Muscle of leg (tissue), 16 donors: ENCODE measurements at places on chromosomes 1 and 21. TPM values are rescaled to one million over a fixed set of nuclear protein-coding genes. Genes with fewer than 3 reads are reported as not detected.

GRCh38 chr1:29744684-29745490 is 508.6 kb downstream of the PTPRU start:
- H3K36me3 ChIP-seq: no peaks in the 10 kb centered on the region
- no peaks in the 10 kb centered on the region for H3K27me3 ChIP-seq
- DNase-seq: no peak

GRCh38 chr1:78536427-78536826 is 45.7 kb downstream of the PTGFR start:
- no peaks in the 10 kb centered on the region for H3K27me3 ChIP-seq
- H3K27ac ChIP-seq: no peak overlapping the region
- no peaks in the 10 kb centered on the region for H3K4me1 ChIP-seq
- no peak for DNase-seq

DNA sequence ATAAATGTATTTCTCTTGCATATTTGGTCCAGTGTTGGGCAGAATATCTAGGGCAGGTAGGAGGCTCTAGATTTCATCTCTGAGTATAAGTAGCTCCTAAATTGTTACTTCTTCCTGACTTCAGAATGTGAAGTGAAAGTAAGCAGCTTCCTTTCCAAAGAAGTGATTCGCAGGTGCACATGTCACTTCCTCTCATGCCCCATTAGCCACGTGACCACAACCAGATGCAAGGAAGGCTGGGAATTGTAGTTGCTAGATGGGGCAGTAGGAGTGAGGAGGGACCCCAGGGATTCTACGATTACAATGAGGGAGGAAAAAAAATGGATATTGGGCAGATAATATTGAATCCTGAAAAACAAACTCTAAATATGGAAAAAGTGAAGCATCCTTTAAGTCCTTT is 113.2 kb upstream of the CYYR1 start:
- peak; percentile 14 for DNase-seq
- no peak overlapping the region for H3K4me3 ChIP-seq
- H3K36me3 ChIP-seq: no peaks in the 10 kb centered on the region

DNA sequence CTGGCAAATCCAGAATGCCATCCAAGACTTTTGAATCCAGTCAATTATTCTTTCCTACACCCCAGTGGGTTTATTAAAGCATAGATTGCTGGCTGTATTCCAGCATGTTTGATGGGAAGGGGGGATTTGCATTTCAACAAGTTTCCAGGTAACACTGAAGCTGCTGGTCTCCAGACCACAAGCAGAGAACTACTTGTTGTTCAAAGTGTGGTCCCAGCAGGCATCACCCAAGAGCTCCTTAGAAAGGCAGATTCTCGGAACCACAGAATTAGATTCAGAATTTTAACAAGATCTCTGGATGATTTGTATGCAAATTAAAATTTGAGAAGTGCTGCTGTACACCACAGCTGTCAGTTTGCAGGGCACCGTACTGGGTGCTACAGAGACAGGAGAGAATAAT is 216.3 kb upstream of the FAM78B start:
- no peak for DNase-seq
- no peaks in the 10 kb centered on the region for H3K27me3 ChIP-seq
- no peaks in the 10 kb centered on the region for H3K36me3 ChIP-seq
- no peak overlapping the region for H3K27ac ChIP-seq

- no peak overlapping the region for H3K4me3 ChIP-seq
- no peak overlapping the region for H3K27ac ChIP-seq
- H3K36me3 ChIP-seq: no peaks in the 10 kb centered on the region
- peaks cover 2% of the 10 kb centered on the region for H3K4me1 ChIP-seq
- DNase-seq: peak; percentile 87
These were observed 14.1 kb upstream of the DEGS1 start for GRCh38 chr1:224168859-224169380.

DNA sequence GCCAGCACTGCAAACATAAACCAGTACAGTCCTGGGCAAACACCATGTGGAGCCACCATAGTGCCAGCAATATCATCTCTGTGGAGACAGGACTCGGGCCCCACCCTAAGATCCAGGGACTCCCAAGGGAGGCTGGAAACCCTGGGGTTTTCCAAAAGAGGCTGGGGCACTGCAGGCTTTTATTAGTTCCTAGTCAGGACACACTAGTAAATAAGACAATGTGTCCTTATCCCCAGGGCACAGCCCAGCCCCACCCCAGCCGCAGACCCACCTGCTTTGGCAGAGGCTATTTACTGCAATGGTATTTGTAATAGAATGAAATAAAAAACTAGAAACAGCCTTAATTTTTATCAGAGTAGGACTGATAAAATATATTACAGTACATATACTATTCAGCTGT is 486 bp upstream of the GJB3 start:
- no peak overlapping the region for H3K27ac ChIP-seq
- no peaks in the 10 kb centered on the region for H3K36me3 ChIP-seq
- H3K4me3 ChIP-seq: no peak overlapping the region
- H3K4me1 ChIP-seq: peaks cover 5% of the 10 kb centered on the region
- H3K27me3 ChIP-seq: peaks cover 55% of the 10 kb centered on the region

DNA sequence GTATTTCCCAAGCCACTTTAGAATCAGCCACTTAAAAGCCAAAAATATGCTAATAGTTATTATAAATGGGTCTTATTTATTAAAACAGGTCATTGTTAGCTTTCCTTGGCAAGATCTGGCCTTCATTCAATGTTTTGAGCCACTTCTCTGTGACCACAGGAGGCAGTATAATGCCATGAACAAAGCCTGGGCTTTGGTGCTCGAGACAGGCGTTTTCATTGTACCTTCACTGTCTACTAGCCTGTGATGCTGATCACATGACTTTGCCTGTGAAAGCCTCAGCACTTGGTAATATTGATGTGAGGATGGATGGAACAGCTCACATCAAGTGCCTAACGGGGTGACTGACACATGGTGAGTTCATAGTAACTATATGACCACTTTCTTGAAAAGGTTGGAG is 217.0 kb downstream of the RWDD3 start:
- no peaks in the 10 kb centered on the region for H3K27me3 ChIP-seq
- H3K4me1 ChIP-seq: no peaks in the 10 kb centered on the region
- DNase-seq: no peak
- no peak overlapping the region for H3K4me3 ChIP-seq
- H3K27ac ChIP-seq: no peak overlapping the region
- no peaks in the 10 kb centered on the region for H3K36me3 ChIP-seq

DNA sequence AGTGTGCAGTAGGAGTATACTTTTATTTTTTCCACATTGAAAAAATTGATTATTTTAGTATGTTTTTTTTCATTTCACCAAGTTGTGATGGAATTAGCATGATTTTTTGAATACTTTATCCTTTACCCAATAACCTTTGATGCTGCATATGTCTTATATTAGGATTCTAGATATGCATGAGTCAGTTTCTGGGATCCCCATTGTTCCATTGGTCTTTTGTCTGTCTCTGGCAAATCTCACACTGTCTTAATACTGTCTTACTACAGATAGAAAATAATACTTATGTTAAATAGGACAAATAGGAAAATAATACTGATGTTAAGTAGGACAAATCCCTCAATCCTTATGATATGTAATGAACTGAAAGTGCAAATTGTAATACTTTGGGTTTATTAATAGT is 54.3 kb upstream of the ASB17 start:
- H3K27me3 ChIP-seq: no peaks in the 10 kb centered on the region
- H3K27ac ChIP-seq: no peak overlapping the region
- no peak overlapping the region for H3K4me3 ChIP-seq
- no peak for DNase-seq
- no peaks in the 10 kb centered on the region for H3K36me3 ChIP-seq

DNA sequence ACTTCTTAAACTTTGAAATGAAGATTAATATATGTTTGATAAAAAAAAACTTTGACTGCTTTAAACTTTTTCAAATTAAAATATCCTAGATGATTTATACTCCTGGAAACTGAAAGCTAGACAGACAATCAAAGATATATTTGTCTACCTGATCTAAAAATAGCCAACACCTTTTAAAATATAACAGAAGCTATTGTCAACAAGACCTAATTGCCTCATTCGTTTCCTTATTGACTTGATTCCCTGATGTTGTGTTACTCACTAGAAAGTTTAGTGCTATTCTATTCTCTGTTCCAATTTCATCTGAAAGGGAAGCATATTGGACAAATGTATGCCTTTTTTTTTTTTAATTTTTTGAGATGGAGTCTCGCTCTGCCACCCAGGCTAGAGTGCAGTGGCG is 445.6 kb upstream of the ADAMTS5 start:
- no peaks in the 10 kb centered on the region for H3K27me3 ChIP-seq
- H3K27ac ChIP-seq: no peak overlapping the region
- H3K4me3 ChIP-seq: no peak overlapping the region
- no peaks in the 10 kb centered on the region for H3K36me3 ChIP-seq
- DNase-seq: no peak
- no peaks in the 10 kb centered on the region for H3K4me1 ChIP-seq

DNA sequence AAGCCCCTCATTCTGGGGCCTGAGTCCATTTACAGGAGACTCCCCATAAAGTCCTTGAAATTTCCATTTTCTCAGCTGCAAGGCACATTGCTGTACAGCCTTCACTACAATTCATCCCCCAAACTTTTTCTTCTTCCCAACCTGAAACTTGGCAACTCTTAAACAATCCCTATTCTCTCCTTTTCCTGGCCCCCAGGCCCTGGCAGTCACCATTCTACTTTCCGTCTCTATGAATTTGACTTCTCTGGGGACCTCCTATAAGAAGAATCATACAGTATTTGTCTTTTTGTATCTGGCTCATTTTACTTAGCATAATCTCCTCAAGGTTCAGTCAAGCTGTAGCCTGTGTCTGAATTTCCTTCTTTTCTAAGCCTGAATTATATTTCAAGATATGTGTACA is 332.9 kb downstream of the PCP4 start:
- peak; percentile 68 for DNase-seq
- no peaks in the 10 kb centered on the region for H3K36me3 ChIP-seq
- no peaks in the 10 kb centered on the region for H3K27me3 ChIP-seq
- peak overlapping the region; percentile 21 for H3K27ac ChIP-seq
- peaks cover 16% of the 10 kb centered on the region for H3K4me1 ChIP-seq
- no peak overlapping the region for H3K4me3 ChIP-seq

DNA sequence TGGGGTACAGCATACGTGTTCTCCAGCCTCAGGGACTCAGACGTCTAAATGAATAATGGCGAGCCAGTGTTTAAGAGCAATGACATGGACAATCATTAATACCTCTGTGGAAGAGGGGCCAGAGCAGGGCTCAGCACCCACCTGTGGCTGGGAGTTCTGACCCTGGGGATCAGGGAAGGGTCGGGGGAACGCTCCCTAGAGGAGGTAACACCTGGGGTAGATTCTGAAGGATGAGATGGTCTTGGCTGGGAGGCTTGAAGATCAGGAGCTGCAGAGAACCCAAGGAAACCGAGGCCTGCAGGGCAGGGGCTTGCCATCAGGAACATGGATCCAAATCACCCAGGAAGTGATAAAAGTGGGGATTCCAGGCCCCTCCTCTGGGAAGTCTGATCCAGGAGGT is 138.2 kb upstream of the RUNX3 start:
- no peak overlapping the region for H3K4me3 ChIP-seq
- H3K4me1 ChIP-seq: peaks cover 15% of the 10 kb centered on the region
- H3K27me3 ChIP-seq: peaks cover 2% of the 10 kb centered on the region
- no peak for DNase-seq
- H3K36me3 ChIP-seq: no peaks in the 10 kb centered on the region
- H3K27ac ChIP-seq: no peak overlapping the region

DNA sequence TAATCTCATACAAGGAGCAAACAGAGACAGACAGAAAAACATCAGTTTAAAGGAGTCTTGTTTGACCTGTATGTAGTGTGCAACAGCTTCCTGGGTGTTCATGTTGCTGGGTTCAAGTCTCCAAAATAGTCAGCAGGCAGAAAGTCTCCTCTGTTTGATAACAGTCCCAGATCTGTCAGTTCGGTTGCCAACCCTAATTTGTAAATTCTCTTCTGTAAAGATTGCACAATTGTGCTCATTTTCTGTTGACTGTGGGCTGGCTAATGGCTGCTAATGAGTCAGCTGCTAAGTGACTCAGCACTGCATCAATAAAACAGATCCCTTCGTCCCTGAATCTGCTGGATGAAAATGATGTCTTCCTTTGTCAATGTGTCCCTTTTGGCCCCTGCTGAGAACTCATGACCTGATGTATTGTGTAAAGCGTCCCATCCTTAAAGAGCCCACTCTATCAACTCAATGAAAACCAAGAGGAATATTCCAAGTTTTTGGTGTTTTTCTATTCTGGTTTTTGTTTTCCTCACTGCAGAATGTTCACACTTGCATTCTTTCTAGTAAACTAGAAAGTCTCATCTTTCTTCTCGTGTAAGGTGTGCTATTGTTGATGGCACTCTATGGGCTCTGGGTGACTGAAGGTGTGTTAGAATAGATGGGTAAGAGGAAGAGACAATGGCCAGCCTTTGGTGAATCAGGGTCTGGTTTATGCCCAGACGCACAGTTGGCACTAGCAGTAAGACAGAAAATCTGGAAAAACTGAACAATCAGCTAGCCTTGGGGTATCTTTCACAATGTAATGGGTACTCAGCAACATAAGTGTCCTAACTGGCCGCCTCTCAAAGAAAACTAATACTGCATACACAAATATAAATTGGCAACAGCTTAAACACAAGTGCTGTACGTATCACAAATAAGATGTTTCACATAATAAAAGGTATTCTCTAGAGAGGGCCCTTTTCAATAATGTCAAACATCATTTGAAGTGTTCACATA is 75.1 kb upstream of the SIPA1L2 start:
- no peak overlapping the region for H3K27ac ChIP-seq
- H3K27me3 ChIP-seq: no peaks in the 10 kb centered on the region
- no peak overlapping the region for H3K4me3 ChIP-seq
- H3K4me1 ChIP-seq: peaks cover 8% of the 10 kb centered on the region
- DNase-seq: peak; percentile 53
- H3K36me3 ChIP-seq: no peaks in the 10 kb centered on the region

GRCh38 chr21:39332175-39332574 is 16.7 kb downstream of the HMGN1 start:
- H3K36me3 ChIP-seq: no peaks in the 10 kb centered on the region
- H3K4me3 ChIP-seq: no peak overlapping the region
- no peaks in the 10 kb centered on the region for H3K4me1 ChIP-seq
- H3K27ac ChIP-seq: no peak overlapping the region
- no peaks in the 10 kb centered on the region for H3K27me3 ChIP-seq

DNA sequence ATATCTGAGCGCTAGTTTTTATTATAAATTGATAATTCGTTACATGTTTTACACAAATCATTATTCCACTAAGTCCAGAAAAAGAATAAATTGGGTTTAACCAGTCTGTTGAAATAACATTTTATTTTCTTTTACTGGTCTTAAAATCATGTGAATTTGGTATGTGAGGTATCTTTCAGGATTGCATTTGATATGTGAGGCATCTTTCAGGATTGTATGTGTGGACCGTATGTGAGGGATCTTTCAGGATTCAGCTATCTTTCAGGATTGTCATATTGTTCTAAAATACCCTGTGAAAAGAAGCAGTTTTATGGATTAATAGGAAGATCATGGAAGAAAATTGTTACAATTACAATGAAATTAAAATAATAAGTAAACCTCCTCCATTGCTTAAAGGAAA is 42.9 kb downstream of the USP25 start:
- no peaks in the 10 kb centered on the region for H3K4me1 ChIP-seq
- H3K36me3 ChIP-seq: no peaks in the 10 kb centered on the region
- no peak for DNase-seq
- no peak overlapping the region for H3K27ac ChIP-seq

The SYCP1 gene
- not detected for total RNA-seq

The GJB3 gene
- total RNA-seq: not detected

The TACSTD2 gene
- total RNA-seq: 0.13 TPM

The CBS gene
- total RNA-seq: 2.7 TPM

The TAL1 gene
- total RNA-seq: 3.0 TPM

The COL16A1 gene
- 229 TPM for total RNA-seq

The TARS2 gene
- total RNA-seq: 15.3 TPM

The ALX3 gene
- total RNA-seq: not detected
